Osteoblast (primary cell): ENCODE measurements at places on chromosomes 5 and 9. TPM values are rescaled to one million over a fixed set of nuclear protein-coding genes. Genes with fewer than 3 reads are reported as not detected.

The LCN1 gene
- not detected in 2 replicates for total RNA-seq

The TAF11L9 gene
- not detected in 2 replicates for total RNA-seq

The QRFP gene
- total RNA-seq: not detected in 2 replicates

The GFPT2 gene
- total RNA-seq: 30.4 and 39.5 TPM in 2 replicates

The ACTL7A gene
- total RNA-seq: not detected in 2 replicates

The SPATA31C1 gene
- not detected in 2 replicates for total RNA-seq

The PCDHB14 gene
- 2.7 and 2.9 TPM in 2 replicates for total RNA-seq

The GABRA1 gene
- total RNA-seq: not detected in 2 replicates

The FRRS1L gene
- total RNA-seq: 0.29 and 0.36 TPM in 2 replicates

DNA sequence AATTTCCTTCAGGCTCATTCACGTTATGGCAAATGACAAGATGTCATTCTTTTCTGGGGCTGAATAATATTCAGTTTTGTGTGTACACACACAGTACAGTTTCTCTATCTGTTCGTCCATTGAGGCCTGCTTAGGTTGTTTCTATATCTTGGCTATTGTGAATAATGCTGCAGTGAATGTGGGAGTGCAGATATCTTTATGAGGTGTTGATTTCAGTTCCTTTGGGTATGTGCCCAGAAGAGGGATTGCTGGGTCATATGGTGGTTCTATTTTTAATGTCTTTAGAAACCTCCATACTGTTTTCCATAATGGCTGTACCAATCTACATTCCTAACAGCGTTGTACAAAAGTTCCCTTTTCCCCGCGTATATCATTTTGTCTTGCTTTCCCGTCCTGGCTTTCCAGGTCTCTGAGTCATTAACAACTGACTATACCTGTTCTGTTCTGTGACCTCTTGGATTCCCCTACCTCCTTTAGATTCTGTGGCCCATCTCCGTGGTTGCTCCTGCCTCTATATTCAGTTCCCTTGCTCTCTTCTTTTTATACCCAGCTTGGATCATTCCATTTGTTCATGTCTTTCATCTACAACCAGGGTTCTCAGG is 6.8 kb downstream of the SNX30 start:
- no peak for DNase-seq

DNA sequence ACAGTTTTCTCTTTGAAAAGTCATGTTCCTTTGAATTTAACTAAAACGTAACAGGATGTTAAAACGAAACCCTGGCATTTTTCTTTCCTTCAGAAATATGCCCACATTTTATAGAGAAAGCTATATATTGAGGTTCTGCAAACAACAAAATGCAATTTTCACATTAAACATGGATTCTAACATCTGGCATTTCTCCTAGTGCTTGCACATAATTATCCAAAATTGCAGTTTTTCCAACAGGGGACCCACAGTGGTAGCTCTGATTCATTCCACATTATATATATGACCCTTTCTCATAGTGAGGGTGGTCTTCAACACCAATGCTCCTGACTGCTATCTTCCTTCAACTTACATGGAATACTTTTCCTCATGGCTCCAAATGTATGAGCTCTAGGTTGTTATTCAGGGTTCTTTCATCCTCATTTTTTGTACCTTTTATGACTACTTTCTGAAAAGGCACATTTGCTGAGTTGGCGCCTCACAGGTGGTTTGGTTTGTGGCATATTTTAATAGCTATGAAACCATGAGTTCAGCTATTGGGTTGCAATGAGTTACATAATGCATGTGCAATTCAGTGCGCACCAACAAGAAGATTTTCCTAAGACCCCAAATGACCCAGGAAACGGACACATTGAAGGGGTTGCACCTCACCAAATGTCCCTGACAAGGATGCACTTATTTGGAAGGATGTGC is 551.7 kb downstream of the RAB3C start:
- DNase-seq: no peak

DNA sequence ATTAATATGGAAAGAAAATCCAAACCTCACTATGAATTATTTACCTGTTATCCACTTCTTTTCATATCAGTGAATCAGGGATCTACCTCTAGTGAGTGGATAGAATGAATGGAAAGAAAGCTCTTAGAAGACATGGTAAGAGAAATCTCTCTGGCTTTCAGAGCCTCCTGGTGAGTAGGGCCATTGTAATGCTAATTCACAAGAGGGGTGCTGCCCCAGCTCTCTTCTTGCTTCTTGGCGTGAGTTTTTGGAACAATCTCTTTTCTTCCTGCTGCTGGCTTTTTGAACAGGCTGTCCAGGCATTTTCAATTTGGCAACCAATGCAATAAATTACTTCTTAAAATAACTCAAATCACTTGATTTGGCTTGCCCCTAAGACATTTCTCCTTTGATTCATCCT is 49.9 kb upstream of the KCNN2 start:
- no peak for DNase-seq

DNA sequence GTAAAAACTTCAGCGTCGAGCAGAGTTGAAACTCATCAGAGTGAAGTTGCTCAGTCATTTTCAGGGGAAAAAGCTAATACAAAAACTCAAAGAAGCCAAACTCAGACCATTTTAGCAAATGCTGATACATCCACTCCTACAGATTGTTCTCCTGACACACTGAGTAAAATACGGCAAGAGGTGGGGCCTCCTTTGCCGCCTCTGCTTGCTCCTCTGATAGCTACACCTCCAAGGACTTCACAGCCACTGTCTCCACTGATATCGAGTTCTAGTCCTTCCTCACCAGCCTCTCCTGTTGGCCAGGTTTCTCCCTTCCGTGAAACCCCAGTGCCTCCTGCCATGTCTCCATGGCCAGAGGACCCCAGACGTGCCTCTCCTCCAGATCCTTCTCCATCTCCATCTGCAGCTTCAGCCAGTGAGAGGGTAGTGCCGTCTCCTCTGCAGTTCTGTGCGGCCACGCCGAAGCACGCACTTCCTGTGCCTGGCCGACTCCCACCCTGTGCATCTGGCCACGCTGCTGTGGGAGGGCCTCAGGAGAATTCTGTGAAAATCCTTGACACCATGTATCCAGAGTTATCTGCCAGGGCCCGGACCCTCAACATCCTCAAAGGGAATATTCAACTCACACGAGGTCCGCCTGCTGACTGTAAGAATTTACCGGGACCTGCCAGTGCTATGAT is 41.7 kb downstream of the ICE1 start:
- DNase-seq: no peak

DNA sequence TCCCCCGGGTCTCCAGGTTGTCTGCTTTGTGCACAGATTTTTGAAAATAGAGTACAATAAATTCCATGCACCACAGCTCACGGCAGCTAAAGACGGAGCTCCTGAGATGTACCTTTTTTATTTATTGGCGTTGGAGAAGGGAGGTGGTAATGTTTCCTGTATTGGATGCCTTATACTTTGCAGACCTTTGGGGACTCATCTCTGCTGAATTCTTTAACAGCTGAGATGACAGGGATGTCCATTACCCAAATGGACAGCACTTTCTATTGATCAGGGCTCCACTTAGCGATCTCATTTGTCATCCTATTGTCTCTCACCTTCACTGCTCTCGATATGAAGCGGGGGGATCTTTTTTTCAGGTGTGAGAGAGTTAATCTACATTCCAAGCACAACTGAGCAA is 137.8 kb downstream of the EFNA5 start:
- no peak for DNase-seq

DNA sequence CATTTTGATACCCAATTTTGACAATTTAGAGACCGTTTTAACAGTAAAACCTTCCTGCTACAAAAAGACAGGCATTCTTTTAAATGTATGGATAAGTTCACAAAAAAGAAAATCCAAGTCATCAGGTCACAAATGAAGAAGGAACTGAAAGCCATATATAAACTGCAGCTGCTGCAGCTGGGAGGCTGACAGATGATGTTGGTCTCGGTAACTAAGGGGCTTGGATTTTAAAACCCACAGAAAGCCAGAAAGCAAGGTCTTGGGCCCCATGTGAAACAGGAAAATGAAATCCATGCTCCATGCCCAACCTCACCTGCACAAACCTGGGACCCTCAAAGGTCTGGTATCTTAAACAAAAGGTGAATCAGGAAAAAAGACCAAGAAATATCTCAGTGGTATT is 15.7 kb upstream of the C5orf34 start:
- no peak for DNase-seq

DNA sequence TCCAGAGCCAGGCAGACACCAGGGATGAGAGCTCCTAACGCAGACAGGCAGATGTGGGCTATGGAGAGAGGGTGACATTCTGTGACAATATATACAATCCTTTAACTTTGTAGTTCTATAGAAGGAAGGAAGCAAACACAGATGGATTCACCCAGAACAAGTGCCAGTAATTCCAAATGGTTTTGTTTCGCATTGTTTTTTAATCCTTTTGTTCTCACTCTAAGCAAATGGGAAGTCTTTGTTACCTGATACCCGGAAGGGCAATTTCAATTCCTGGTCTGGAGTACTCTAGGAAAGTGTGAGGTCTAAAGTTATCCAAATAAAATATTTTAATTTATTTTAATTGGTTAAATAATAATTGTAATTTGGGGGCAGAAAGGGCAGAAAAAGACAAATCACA is 2.5 kb downstream of the FRMD3 start:
- DNase-seq: no peak

- no peak for DNase-seq
Observed at GRCh38 chr5:11854936-11855335, 49.3 kb downstream of the CTNND2 start.

GRCh38 chr5:37015795-37016666 is 139.5 kb downstream of the NIPBL start:
- DNase-seq: peak; percentile 73

DNA sequence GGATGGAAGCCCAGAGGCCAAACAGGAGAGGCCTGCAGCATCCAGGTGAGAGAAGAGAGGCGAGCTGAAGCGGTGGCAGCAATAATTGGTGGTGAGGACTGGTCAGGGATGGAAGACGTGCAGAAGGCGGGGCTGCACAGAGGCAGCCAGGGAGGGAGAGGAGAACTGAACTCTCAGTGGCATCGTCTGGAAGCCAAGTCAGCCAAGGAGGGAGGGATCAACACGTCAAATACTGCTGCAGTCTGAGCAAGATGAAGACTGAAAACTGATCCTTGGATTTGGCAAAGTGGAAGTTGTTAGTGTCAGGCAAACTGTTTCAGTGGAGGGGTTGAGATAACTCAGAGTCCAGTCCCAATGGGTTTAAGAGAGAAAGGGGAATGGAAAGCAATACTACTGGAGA is 145.4 kb downstream of the CDK5RAP2 start:
- no peak for DNase-seq

DNA sequence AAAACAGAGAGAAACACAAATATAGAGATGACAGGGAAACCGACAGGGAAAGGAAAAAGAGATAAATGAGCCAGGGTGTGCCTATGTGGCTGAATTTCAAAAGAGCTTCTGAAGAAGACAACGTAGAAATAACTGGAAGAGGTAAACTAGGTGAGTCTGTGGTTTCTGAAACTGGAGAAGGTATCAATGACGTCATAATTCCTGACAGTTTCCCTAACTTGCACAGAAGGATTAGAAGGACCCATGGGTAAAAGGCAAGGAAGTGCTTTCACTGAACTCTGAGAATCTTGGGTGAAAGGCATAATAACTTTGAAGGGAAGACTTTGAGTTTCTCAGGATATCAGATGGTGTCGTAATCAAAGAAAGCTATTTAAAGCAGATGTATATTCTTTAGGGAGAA is 790.8 kb upstream of the NUDT12 start:
- no peak for DNase-seq

GRCh38 chr9:91035825-91036208 is 234.2 kb downstream of the SYK start:
- no peak for DNase-seq

DNA sequence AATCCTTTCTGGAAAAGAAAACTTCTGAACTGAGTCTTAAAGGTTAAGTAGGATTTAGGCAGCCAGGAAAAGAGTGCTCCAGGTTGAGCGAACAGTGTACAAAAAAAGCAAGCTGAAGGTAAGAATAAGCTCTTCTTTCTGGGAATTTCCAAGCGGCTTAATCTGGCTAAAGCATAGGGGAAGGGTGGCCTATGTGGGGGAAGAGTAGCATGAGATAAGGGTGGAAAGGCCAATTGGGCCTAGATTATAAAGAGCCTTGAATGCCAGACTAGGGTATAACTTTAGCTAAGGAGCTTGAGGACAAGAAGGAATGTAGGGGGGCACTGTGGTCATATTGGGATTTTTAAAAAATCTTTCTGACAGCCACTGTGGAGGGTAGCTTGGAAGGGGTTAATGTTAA is 37.3 kb upstream of the NR5A1 start:
- DNase-seq: no peak

DNA sequence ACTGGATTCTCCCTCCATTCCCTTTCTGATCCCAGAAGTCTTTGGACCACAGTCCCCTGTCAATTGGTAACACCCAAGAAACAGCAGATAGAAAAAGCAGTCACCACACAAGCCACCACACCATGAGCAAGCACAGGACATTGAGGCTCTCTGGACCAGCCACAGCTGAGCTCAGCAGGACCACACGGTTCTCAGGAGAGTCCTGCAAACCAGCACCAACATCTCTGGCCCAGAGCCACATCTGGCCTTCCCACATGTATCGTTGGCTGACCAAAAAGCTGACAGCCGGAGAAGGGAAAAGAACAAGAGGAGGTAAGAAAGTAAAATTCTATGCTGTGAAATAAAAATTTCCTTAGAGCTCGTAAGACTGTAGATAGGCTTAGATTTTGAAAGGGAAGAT is 56.7 kb downstream of the KLHL3 start:
- no peak for DNase-seq

DNA sequence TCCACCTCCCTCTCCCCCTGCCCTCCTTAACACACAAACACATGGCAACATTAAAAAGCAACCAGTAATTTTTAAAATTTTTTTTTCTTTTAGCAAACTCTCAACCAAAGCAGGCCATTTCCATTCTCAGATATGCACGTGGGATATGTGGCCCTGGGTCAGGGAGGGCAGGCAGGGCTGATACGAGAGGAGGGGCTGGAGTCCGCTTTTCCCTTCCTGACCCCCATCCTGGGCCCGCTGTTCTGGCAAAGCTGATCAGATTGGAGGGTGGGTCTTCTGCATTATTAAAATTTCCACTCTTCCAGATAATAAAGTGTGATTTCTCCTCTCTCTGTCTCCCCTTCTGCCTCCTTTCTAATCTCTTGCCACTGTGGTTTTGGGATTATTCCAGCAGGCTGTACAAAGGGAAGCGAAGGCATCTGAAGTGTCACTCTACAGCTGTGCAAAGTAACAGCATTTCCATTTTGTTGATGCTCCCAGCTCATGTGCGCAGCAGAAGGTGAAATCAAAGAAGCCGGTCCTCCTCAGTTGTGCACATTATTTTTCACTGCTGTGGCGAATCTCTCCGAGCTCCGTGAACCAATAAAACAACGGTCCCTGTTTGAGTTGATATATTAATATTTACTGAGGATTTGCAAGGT is 12.0 kb downstream of the IRX1 start:
- DNase-seq: no peak
